ENCODE measurements at places on chromosomes 4 and X.

GRCh38 chr4:1549638-1550035 lies 134.5 kb downstream of the FAM53A start:
- no peak for DNase-seq

- DNase-seq: no peak
These were observed 5.0 kb upstream of the SHROOM4 start for GRCh38 chrX:50818986-50819385.

DNA sequence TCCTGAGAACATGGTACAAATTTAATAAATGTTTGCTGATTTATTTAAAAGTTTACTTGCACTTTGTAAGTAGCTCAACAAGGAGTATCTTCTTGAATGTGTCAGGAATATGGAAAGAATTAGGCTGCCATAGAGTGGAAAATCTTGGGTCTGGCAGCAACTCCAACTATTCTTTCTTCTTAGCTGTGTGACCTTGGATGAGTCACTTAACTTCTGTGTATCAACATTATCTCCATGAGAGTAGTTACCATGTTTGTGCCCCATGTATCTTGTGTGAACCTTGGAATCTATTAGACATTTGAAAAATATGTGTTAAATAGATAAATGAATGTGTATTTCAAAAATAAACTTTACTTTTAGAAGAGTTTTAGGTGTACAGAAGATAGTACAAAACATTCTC lies 348.8 kb downstream of the GBA3 start:
- DNase-seq: no peak

GRCh38 chr4:83389037-83389720 lies 54.5 kb upstream of the HPSE start:
- no peak for DNase-seq

DNA sequence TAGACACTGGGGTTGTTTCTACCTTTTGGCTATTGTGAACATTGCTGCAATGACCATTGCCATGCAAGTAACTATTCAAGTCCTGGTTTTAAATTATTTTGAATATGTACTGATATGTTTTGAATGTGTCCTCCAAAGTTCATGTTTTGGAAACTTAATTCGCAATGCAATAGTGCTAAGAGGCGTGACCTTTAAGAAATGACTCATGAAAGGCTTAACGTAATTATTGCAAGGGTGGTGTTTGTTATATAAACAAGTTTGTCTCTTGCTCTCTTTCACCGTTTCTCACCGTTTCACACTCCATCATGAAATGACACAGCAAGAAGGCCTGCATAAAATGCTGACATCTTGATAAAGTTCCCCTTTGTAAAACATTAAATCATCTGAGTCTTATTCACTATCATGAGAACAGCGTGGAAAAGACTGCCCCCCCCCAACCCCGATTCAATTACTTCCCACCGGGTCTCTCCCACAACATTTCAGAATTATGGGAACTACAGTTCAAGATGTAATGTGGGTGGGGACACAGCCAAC lies 506.9 kb upstream of the FAM47C start:
- no peak for DNase-seq

GRCh38 chr4:156609421-156609820 lies 362.2 kb downstream of the PDGFC start:
- DNase-seq: no peak
